HT1080 (cell line): ENCODE measurements at places on chromosomes 3 and 15. TPM values are rescaled to one million over a fixed set of nuclear protein-coding genes. Genes with fewer than 3 reads are reported as not detected.

GRCh38 chr3:46712191-46713049 lies 5.2 kb downstream of the PRSS50 start:
- no peak for DNase-seq

GRCh38 chr3:71629289-71629688 lies 45.8 kb upstream of the FOXP1 start:
- DNase-seq, result no peak

DNA sequence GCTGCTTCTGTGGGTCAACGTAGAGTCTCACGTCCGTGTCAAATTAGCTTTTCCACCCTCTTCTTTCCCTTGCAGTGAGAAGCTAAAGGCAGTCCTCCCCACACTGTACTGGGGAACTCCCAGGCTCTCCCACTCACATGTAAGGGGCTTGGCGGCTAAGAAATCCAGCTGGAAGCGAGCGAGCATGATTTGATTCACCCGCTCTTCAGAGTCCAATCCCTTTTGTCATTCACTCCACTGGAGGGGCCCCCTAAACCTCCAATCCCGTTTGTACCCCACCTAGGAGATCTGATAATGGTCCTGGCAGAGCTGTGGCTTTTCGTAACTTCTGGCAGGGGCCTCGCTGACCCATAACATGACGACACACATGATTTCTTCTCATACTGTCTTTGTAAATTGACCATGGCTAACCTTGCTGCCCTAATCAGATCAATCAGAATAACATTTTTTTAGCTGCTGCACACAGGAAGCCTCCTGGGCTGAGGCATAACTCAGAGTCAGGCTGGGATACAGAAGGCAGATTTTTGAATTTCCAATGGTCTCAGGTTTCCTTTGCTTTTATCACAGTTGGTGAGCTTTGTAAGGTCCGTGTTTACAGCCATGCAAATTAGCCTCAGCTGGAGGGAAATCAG lies 235.2 kb downstream of the GREM1 start:
- DNase-seq, result no peak

DNA sequence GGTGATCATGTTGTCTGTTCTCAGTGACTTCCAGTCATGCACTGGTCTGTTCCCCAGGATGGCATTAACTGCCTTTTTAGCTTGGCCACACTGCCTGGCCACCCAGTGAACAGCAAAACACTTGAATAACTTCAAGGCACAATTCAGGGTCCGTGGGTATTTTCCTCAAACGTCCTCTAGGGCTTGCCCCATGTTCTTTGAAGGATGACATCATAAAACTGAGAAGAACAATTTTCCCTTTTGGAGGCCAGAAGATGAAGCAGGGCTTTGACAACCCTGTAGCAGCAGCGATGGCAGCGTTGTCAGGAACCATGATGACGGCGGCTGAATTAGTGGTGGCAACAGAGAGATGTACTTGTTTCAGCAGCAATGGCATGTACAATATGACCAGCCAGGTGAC lies 465.9 kb upstream of the ONECUT1 start:
- DNase-seq, result no peak

GRCh38 chr15:48592933-48593332 lies 52.6 kb downstream of the FBN1 start:
- DNase-seq, result no peak

DNA sequence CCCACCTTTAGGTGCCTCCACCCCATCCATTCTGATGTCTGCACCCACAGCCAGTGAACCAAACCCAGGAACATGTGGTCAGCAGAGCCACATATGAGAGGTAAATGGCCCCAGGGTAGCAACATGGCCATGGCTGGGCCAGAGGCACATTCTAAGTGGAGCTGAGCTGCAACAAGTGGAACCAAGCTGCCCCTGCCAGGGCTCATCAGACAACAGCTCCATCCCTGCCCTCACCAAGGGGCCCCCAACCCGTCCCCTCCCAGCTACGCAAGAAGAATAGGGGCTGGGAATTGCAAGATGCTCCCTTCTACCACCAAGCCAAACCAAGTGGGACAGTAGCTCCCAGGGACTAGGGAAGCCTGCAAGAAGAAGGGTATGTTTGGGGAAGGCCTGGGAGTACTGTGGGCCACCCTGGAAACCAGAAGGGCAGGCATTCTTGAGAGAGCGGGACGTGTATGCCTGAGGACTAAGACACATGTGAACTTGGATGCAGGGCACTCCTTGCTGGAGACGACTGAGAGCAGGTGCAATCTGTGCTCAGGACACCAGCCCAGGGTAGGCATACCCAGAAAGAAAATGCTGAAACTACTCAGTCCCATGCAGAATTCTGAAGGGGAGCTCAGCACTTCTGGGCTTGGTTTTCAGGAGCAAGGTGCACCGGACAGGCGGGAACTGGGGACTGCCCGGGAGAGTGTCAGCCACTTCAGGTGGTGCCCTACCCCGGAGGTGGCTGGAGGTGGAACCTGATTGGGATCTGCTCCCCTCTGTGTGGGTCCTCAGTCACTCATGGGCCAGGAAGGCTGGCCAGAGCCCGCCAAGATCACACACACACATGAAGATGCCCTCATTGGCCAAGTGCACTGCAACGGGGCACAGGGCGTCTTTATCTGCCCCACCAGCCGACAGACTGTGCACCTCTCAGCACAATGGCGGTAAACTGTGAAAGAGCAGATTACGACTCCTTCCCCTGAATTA lies 9.5 kb downstream of the MYL3 start:
- no peak for DNase-seq

DNA sequence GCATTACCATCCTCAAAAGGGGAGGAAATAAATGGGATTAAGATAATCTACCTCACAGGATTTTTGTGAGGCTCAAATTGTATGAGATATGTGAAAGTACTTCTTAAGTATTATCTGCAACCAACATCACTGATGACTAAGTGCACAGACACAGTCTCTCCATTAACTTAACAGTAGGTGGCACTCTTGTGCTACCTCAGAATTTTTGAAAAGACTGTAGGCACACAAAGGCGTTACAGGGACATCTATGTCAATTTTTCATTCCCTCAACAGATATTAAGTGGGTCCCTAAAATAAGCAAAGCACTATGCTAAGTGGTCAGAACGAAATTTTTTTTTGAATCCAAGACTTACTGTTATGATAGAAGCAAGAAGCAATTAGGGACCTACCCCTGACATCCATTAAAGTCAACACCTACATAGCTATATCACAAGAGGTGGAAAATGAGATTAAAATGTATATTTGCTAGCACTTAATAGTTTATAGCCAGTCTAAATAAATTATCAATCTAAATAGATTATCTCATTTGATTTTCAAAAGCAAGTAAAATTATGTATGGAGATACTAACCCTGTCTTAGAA lies 52.9 kb downstream of the RYK start:
- DNase-seq, result peak; percentile 78

DNA sequence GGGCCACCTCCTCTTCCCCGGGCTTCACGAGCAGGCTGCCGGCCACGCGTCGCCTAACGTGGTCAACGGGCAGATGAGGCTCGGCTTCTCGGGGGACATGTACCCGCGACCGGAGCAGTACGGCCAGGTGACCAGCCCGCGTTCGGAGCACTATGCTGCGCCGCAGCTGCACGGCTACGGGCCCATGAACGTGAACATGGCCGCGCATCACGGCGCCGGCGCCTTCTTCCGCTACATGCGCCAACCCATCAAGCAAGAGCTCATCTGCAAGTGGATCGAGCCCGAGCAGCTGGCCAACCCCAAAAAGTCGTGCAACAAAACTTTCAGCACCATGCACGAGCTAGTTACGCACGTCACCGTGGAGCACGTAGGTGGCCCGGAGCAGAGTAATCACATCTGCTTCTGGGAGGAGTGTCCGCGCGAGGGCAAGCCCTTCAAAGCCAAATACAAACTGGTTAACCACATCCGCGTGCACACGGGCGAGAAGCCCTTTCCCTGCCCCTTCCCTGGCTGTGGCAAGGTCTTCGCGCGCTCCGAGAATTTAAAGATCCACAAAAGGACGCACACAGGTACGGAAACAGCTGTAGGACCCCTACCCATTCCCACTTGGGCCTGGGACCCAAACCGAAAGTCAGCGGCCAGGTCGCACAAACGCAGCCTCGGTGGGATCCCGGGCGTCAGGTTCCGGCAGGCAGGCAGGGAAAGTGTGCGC lies 1.5 kb downstream of the ZIC1 start:
- DNase-seq, result no peak

DNA sequence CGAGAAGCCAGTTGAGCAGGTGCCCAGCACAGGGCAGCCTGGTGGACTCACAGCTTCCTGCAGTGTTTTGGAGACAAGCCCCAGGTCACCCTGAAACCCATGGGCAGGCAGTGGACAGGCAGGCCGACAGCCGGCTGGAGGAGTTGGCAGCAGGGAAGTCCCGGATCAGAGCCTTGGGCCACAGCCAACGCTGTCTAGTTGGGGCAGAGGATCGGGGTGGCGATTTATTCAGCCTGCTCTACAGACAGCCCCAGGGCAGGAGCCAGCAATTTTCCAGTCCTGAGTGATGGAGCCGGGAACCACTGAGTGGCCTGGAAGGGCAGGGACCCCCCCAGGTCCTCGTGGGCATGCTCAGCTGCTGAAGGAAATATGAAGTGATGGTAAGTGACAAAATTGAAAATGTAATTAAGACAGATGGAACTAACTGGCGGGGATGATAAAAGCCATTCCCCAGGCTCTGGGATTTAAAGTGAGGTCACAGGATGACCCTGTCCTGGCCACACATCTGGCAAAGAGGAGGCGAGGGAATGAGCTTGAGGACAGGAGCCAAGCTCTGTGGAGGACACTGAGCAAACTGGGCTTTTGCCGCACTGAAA lies 34.4 kb upstream of the TBC1D21 start:
- no peak for DNase-seq

DNA sequence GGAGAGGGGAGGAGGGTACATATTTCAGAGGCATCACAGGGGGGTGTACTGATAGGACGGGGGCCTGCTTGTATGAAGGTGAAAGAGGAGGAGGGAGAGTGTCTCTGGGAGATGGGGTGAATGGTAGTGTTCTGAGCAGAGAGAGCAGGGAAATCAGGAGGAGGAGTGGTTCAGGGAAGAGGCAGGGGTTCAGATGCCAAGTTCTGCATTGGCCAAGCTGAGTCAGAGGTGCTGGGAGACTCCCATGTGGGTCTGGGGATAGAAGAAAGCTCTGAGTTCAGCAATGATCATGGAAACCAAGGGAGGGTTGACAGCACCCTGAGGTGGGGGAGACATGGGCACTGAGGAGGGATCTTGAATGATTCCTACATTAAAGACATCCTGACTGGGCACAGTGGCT lies 3.0 kb downstream of the CYP8B1 start:
- DNase-seq, result no peak

- DNase-seq, result no peak
Observed at GRCh38 chr3:31687020-31687802, 154.5 kb downstream of the STT3B start.

GRCh38 chr15:29590701-29591100 lies 231.6 kb downstream of the TJP1 start:
- DNase-seq, result no peak

DNA sequence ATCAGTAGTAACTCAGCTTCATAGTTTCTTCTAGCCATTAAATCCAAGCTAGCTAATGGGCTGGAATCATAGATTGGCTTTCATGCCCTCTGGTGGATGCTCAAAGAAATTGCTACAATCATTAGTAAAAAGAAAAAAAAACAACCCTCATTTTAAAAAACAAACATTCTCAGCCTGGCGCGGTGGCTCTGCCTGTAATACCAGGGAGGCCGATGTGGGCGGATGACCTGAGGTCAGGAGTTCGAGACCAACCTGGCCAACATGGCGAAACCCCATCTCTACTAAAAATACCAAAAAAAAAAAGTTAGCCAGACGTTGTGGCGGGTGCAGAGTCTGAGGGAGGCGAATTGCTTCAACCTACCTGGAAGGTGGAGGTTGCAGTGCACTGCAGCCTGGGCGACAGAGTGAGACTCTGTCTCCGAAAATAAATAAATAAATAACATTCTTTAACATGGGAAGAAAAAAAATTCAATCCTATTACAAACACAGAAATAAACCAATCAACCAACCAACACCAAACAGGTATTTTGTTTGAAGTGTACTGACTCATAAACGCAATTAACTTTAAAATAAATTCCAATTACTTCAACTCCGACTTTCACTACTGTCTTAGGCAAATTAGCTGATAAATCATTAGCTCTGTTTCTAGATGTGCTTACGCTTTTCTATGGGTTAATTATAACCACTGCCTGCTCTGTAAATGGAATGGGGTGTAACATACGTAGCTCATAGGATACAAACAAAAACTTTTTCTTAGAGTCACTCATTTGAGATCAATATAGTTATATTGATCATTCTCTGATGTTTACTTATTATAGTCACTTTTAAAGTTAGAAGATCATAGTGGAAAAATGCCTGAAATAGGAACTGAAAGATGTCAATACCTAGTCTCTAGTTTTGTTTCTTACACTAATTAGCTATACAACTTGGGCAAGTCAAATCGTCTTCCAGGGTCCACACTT lies 24.9 kb downstream of the TMEM207 start:
- peak; percentile 90 for DNase-seq

- peak; percentile 67 for DNase-seq
Observed at GRCh38 chr15:63466378-63467192, 37.8 kb upstream of the USP3 start.

- peak; percentile 62 for DNase-seq
Observed at GRCh38 chr3:46649436-46649835, 37.1 kb downstream of the FAM240A start.

GRCh38 chr15:60914360-60914759 lies 314.7 kb downstream of the RORA start:
- no peak for DNase-seq

- DNase-seq, result no peak
Observed at GRCh38 chr3:183688874-183689273, 8.7 kb upstream of the YEATS2 start.

DNA sequence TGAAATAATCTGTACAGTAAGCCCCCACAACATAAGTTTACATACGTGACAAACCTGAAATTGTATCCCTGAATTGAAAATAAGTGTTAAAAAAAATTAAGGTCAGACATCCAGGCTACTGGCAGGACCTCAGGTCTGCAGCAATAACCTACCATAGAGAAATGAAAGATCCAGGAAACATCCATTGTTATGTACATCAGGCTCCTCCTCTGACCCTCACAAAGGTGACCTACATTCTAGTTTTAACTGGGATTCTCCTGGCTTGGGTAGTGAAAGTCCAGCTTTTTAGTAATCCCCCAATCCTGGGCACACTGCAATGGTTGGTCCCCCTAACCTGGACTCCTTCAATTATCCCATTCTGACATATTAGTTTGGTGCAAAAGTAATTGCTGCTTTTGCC lies 749.6 kb upstream of the LMCD1 start:
- no peak for DNase-seq

GRCh38 chr3:190183121-190183520 lies 62.4 kb upstream of the P3H2 start:
- DNase-seq, result peak; percentile 75

GRCh38 chr3:193971966-193972365 lies 164.0 kb upstream of the HES1 start:
- no peak for DNase-seq

- no peak for DNase-seq
Observed at GRCh38 chr15:87716422-87716821, 540.1 kb downstream of the NTRK3 start.

- DNase-seq, result peak; percentile 42
Observed at GRCh38 chr3:182626484-182627467, 166.5 kb upstream of the ATP11B start.

- no peak for DNase-seq
Observed at GRCh38 chr3:137963463-137963862, 46.5 kb upstream of the CLDN18 start.

Gene EPB42
- total RNA-seq, result not detected in 2 replicates

Gene RUVBL1
- 281 and 282 TPM in 2 replicates for total RNA-seq

Gene SKOR1
- total RNA-seq, result not detected in 2 replicates

Gene ISLR
- total RNA-seq, result 0.05 TPM in 1 of 2 replicates, not detected in the other

Gene SPINK8
- total RNA-seq, result not detected in 2 replicates

Gene CA12
- 13.9 and 15.0 TPM in 2 replicates for total RNA-seq

Gene FAN1
- 11.9 and 14.7 TPM in 2 replicates for total RNA-seq

Gene ITIH1
- total RNA-seq, result not detected in 2 replicates

Gene IL12A
- total RNA-seq, result 18.8 and 27.1 TPM in 2 replicates

Gene GUCA1C
- not detected in 2 replicates for total RNA-seq

Gene GABPB1
- total RNA-seq, result 55.7 and 56.0 TPM in 2 replicates

Gene ROBO2
- under 0.01 and 0.17 TPM in 2 replicates for total RNA-seq

Gene BLM
- total RNA-seq, result 13.1 and 16.1 TPM in 2 replicates
